ENCODE measurements at places on chromosomes 4 and X.

- peak; percentile 75 for DNase-seq
Measured at GRCh38 chrX:48539345-48540027, at the start of gene TBC1D25. Gene TBC1D25 (plus strand): TSS chrX:48539714. CDS start chrX:48539798, 84 bp downstream.

GRCh38 chr4:73347497-73347896 lies 56.6 kb upstream of the ALB start:
- no peak for DNase-seq

GRCh38 chr4:101864660-101865059 lies 74.1 kb downstream of the BANK1 start:
- DNase-seq, result no peak

DNA sequence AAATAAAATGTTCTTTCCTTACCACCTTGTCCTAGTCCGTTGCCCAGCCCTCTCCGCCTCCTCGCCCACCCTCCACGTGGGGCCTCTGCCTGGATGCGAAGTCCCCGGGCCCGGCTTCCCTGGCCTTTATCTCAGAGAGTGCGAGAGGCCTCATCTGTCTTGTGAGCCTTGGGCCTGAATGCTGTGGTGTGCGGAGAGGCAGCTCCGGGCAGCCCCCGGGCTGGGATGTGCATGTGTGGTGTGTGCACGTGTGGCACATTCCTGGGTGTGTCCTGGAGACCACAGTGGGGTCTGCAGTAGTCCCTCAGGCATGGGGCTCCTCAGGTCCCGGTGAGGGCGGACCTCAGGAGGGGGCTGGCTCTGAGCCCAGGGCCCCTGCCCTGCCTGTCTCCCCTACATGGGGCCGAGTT lies 31.4 kb downstream of the DOK7 start:
- DNase-seq, result no peak

DNA sequence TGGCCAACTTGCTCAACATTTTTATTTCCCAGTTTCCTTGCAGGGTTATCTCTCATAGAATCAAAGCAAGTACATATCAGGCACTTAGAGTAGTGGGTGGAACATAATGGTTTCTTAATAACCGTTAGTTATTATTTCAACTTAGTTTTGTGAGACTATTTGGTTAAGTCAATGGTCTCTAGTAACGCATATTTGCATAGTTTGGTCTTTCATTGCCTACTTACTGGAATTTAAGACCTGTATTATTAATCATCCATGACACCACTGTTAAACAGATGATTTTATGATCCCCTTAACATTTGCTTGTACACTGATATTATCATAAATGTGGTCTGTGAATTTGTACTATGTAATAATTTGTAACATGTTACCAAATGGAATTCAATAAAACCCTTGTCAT lies 70.9 kb upstream of the SMIM31 start:
- no peak for DNase-seq

- DNase-seq, result no peak
Measured at GRCh38 chr4:136246876-136247275, 1285.4 kb downstream of the PCDH18 start.

GRCh38 chr4:14169460-14169859 lies 541.9 kb upstream of the BOD1L1 start:
- no peak for DNase-seq

DNA sequence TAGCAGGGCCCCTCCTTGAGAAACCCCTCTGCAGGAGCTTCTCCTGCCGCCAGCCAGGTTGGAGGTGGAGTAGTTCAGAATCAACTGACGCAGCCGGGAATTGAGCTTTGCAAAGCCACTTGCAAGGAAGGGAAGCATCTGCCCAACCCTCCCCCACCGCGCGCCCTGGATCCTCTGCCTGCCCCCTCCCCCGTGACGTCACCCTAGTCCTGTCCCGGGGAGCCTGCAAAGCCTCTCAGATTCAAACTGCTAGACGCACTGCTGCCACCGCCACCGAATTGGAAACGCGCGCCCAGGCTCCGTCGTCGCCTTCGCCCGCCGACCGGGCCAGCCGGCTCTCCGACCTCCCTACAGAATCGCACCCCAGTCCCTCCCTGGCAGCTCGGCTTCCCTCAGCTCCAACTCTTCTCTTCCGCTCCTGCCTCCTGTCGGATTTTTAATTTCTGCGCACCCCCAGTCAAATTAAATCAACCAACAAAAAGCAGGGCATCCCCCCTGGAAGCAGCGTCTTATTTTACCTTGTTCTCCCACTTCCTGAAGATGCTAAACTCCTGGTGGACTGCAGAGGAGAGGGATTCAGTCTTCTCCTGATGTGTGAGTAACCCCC lies 3.8 kb downstream of the SLITRK2 start:
- no peak for DNase-seq

GRCh38 chr4:83731609-83732008 lies 195.7 kb downstream of the GPAT3 start:
- DNase-seq, result no peak

GRCh38 chrX:2767631-2768455 lies 16.0 kb downstream of the XG start:
- no peak for DNase-seq

DNA sequence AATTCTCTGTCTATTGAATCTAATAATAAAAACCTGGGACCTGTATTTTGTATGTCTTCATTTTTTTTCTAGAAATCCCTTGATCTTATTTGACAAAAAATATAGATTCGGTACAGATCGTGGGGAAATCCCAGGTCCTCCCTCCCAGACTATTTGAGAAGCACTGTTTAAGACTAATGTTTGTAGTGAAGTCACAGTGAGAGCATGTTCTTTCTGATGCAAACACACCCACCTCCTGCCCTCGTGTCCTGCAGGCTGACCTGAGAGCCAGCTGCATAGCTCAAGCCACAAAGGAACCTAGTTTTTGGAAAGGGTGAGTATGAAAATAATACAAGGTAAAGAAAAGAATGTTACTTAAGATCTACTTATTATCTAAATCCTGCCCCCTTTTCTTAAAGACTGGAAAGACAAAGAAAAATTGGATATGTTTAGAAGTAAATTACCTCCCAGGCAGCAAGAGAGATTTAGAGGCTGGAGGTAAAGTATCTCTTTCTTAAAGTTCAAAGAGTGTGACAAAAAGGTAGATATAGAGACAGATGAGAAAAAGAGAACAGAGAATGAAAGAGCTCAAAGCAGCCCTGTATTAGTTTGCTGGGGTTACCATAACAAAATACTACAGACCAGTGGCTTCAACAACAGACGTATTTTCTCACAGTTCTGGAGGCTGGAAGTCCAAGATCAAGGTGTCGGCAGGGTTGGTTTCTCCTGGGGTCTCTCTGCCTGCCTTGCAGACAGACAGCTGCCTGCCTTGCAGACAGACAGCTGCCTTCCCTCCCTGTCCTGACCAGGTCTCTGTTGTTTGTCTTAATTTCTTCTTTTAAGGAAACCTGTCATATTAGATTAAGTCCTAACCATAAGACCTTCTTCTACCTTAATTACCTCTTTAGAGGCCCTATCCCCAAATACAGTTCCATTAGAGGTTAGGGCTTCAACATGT lies 20.4 kb upstream of the DCTD start:
- no peak for DNase-seq

- no peak for DNase-seq
Measured at GRCh38 chr4:119512398-119512797, 116.2 kb downstream of the PDE5A start.

DNA sequence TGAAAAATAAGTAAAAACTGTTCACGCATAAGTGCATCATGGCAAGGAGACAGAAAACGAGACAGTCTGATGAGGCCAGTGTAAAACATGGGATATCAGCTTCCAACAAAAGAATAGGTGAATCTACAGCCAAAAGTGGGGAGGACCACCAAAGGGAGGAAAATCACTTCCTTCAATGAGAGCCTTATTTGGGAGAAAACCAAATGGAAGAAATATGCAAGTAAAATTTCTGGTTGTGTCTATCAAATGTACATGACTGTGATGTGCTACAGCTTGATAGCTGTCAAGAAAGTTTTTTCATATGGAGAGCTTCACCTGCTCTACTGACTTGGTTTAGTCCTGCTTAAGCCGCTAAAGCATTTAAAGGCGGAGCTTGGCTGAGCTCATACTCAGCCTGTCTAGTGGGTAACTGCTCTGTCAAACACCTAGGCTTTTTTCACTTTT lies 66.2 kb downstream of the MAGEA1 start:
- no peak for DNase-seq

GRCh38 chrX:71558920-71559319 lies 19.3 kb upstream of the GCNA start:
- no peak for DNase-seq

DNA sequence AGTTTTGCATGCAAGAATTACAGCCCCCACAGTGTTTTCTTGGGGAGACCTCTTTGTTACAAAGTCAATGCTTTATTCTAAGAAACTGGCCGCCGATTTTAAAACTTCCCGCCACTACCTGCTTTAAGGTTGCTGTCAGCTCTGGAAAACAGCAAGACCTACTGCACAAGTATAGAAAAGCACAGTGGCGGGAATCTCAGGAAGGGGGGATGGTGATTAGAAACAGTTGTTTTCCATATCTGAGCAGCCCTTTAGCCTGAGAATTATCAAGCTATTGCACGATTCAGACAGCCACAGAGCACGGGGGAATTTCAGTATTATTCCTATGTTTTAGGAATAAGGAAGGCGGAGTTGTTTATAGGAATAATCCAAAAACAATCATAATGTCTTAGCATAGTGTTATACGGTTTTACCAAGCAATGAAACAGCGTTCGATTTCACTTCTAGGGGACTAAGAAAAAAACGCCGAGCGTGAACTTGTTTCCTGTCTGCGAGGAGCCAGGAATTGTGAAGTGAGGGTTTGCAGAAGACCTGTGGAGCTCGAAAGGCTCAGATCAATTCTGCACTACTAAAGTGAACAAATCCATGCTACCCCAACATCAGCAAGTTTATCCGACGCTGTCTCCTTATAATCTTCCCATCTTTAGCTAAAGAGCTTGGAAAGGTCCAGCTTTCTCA lies 81.3 kb downstream of the HMGN5 start:
- DNase-seq, result no peak

DNA sequence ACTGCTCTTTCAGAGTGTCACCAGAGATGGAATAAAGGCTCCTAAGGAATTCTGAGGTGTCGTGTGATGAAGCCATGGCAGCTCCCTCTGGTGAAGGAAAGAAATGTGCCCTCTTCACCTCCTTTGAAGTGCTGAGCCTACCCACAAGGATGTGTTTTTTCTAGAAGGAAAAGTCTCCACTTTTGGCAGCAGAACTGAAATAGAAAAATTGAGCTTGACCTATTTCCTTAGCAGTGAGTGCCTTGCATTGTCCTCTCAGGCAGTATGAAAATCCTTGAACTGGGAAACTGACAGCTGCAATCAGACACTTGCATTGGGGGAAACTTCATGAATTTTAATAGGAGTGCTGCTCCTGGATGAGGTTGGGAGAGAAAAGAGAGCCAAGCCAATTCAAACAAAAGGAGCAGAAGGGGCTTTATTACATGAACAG lies 95.2 kb downstream of the DCLK2 start:
- DNase-seq, result no peak

- no peak for DNase-seq
Measured at GRCh38 chr4:81566161-81566591, 94.5 kb upstream of the RASGEF1B start.

DNA sequence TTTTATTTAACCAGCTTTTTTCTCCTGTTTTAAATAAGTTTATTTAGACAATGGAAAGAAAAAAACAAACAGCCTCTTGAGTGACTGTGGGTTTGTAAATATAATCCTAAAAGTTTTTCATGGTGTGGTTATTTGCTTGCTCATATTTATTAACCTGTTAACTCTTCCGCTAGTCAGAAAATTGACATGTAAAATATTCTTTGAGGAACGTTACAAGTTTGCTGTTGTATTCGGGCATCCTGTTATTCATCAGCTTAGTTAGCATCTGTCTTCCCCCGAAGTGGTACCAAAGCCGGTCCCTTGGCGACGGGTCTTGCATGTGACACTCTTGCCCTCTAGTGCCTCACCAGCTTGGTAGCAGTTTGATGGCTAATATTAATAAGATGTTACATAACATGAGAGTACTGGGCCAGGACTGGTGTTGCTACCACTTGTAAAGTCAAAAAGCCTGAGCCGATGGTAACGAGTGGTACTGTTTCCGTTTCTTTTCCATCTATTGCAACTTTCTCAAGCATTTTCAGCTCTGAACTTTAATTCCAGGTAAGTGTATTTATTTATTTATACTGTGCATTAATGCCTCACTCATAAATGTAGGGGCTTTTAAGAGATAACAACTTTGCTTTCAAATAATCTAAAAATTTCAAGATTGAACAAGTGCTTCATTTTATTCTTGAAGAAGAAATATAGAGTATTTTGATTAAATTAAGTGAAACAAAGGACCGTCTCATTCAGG lies at the start of gene NDST3:
Gene NDST3 (plus strand): TSS at position 434 of the 733 bp plus-strand sequence. CDS start 19,425 bp downstream, outside the sequence.
- no peak for DNase-seq

DNA sequence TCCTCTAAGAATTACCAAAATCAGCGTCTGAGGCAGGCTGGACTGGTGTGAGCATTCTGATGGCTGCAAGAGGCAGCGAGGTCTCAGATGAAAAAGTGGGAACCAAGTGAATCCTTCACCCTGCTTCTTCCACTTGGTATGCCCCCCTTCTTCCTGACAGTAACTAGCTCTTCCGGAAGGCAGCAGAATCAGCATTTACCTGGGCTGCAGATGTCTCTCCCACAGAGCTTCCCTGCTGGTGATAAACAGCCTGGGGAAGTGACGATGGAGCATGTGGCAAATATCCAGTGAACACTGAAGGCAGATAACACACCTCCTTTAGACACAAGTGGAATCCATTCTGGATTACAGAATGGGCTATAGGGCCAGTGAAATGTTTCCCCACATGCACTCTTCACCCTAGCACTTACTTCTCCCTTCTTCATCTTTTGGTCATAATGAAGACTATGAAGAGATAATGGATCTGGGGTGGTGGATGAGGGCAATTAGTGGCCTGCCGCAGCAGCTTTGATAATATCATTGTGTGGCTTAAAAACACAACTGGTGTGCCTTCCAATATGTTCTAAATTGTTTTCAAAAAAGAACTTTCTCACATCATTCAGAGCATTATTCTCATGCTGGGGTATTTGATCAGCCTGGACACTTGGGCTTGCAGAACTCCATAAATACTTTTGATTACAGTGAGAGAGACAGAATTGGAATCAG lies 60.8 kb upstream of the TBC1D9 start:
- DNase-seq, result no peak

- peak; percentile 31 for DNase-seq
Measured at GRCh38 chrX:21932292-21933002, 8.1 kb upstream of the SMS start.

GRCh38 chr4:186494496-186494895 lies 60.9 kb downstream of the MTNR1A start:
- DNase-seq, result no peak

DNA sequence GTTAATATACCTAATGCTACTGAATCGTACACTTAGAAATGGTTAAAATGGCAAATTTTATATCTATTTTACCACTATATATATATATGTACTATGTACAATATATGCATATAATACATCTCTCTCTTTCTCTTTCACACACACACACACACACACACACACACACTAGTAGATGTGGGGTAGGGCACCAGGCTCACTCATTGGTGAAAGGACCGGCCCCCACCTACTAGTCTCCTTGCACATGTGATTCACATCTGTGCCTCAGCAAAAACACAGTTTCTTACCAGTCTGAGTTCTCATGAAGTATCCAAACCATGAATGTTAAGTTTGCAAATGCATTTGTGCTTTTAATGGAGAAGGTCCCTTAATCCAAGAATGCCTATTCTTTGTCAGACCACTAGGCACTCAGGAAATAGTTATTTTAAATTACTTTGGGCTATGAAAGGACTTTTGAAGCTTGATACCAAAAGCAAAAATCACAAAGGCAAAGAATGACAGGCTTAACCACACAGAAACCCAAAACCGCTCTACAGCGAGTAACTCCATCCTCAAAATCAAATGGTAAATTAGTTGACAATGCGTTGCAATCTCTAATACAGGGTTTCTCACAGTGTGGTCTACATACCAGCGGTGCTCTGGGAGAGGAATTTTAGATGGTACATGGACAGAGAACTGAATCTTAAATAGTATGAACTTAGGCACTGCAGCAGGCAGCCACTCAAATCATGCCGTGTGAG lies 5.8 kb downstream of the TSC22D3 start:
- no peak for DNase-seq

Data from amniotic stem cell (primary cell).